ENCODE measurements at places on chromosomes 3 and 15.

- DNase-seq, result no peak
These were observed 72.6 kb upstream of the NR2E3 start for GRCh38 chr15:71737761-71738160.

DNA sequence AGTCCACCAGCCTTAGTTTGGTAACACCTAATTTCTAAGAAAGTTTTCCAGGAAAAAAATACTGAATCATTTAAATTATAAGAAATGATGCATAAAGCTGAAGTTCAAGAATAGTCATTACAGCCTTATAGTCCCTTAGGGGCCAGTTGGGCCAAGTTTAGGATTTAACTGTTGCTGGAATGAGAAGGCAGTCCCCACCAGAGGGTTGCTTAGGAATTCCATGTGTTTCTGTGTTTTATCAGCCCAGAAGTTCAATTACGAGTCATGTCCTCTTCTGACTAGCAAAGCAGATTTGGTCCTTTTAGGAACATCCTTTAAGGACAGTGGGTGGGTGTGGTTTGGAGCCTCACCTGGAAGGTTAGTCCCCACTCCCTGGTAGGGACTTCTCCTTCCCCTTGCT is 57.0 kb upstream of the NR2E3 start:
- DNase-seq, result no peak

DNA sequence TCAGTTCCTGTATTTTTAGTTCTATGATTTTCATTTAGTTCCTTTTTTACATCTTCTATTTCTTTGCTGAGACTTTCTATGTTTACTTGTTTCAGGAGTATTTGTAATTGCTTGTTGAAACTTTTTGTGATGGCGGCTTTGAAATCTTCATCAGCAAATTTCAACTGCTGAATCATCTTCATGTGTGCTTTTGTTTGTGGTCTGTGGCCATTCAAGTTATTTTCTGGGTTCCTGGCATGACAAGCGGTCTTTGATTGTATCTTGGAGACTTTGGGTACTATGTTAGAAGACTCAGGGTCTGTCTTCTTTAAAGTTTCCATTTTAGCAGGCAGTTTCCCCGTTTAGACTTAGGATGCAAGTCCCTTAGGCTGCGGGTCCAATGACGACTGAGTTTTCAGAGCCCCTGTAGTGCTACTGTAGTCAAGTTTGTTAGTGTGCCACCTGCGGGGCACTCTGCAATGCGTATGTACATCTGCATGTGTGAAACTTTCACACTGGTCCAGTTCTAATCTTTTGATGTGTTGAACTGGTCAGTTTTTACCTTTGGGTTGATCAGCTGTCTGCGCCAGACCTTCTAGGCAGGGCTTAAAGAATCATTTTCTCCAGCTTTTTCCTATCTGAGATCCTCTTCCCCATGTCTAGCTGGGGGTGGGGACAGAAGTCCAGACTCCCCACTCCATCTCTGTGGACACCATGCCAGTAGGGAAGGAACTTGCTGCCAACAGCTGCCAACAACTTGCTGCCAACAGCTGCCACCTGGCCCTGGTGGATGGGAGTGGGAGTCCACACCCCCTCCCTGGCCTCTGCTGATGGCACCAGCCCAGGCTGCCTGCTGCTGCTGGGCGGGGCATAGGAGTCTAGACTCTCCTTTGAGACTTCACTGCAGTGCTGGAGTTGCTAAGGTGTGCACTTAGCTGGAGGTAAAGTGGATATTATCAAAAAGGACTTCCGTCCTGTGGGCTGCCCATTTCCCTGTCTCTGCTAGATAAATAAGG is 190.9 kb downstream of the TJP1 start:
- no peak for DNase-seq

DNA sequence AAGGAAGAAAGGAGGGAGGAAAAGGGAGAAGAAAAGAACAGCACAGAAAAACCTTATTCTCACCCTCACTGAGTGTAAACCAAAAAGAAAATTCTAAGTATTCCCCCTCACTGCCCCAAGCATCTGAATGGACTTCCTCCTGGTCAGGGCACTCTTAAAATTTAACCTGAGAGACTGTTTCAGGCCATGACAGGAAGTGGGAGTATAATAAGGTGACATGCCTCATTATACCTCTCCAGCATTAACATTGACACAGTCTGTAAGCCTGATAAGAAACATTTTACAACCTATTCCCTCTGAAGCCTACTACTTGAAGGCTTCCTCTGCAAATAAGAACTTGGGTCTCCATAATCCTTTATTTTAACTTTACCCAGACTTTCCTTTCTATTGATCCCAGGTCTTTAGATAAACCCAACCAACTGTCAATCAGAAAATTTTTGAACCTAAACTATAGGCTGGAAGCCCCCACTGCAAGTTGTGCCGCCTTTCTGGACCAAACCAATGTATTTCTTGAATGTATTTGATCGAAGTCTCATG is 41.7 kb downstream of the SLCO2A1 start:
- no peak for DNase-seq

DNA sequence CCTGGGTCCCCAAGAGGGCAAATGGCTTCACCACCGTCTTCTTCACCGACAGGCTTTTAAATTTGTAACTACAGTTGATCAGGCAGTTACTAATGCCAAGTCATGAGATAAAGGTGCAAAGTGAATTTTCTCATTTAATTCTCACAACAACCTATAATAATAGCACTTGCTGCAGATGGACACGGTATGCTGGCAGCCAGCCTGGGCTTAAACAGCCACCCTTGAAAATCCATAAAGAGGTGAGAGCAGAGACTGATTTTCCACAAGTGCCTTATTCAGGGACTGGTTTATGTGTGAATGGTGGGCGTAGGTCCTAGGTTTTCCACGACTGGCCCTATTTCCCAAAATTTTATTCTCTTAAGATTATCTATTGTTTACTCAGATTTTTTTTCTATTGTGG is 117.8 kb downstream of the RAB11A start:
- no peak for DNase-seq

- no peak for DNase-seq
These were observed 108.8 kb downstream of the THSD4 start for GRCh38 chr15:71224024-71224423.

Data from CD4-positive, alpha-beta T cell treated with Interleukin-15 for 1 hour (primary cell).